ENCODE measurements at places on chromosomes 4 and X.
A peak's percentile ranks its signal among the peaks of the same experiment; 100 is the strongest.

- no peak for DNase-seq
Observed at GRCh38 chr4:70099206-70099605, 49.0 kb downstream of the HTN1 start.

DNA sequence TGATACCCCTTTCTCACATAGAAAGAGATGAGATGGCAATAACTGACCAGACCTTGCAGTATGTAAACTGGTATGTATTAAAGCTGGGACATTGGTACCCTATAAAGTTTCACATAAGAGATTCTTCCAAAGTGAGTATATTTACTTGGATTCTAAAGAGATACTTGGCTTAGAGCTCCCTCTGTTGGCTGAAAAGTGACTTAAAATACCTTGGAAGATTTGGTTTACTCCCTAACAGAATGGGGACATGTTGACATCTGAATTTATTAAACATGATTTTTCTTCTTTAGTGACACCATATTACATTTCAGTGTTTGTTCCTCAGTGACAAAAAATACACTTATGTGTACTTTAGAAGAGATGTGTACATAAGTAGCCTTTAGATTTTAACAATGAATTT lies 47.9 kb upstream of the RGN start:
- DNase-seq = peak; percentile 68

DNA sequence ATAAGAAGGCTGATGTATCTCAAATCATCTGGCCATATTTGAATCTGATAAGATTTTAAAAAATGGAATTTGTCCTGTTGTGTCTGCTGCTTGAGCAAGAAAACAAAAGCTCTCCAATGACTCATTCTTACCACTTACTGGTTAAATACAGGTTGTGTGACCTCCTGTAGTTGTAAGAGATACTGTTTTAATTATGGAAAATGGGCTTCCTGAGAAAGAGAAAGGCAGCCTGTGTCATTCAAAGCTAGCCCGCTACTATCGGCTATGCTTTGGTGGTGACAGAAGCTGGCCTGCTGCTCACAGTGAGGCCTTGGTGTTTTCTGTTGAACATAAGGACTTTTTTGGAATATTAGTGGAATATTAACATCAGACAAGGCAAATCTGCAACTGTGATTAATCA lies 1722.1 kb upstream of the PCDH10 start:
- no peak for DNase-seq

GRCh38 chrX:98501426-98501825 lies 1617.7 kb downstream of the RPA4 start:
- DNase-seq = no peak

DNA sequence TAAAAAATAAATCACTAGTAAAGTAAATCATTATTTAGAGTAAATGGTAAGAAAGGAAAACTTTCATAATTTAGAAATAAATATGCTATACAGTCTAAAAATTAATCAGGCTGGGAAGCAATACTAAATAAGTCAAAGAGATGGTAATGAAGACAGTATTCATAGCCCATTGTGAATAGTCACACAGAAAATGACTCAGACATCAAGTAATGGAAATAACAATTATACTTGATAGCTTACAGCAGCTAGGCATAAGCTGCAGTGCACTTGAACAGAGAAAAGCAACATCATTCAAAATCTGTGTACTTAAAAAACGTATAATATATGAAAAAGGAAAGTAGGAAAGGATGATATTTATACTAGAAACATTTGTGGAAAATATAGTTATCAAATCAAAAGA lies 642.5 kb upstream of the GNPDA2 start:
- no peak for DNase-seq

DNA sequence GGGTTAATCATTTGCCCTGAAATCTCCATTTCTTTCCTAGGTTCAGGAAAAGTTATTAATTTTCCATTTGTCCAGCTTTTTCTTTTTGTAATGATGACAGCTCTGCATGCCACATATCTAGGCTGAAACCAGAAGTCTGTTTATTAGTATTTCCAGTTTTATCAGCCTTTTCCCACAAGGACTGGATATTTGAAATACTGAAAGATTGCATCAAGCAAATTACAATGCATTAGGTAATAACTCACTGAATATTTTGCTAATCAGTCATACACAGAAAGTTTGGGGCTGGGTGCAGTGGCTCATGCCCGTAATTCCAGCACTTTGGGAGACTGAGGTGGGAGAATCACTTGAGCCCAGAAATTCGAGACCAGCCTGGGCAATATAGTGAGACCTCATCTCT lies 21.5 kb downstream of the SLC9A7 start:
- no peak for DNase-seq

DNA sequence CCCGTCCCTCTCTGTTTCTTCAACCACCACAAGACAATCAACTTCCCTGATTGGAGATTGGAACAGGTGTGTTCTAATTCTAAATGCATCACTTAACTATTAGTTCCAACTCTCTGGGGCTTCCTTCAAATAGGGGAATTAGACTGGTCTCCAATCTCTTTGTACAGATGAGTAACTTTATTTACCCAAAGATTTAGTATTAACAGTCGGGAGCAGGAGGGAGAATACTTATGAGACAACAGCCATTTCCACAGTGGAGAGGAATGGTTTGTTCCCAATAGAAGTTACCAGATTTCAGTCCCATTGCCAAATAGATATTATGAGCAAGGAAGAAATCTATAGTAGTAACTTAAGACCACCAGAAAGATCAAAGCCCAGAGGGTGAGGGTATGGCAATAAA lies 46.2 kb downstream of the CASK start:
- peak; percentile 34 for DNase-seq

DNA sequence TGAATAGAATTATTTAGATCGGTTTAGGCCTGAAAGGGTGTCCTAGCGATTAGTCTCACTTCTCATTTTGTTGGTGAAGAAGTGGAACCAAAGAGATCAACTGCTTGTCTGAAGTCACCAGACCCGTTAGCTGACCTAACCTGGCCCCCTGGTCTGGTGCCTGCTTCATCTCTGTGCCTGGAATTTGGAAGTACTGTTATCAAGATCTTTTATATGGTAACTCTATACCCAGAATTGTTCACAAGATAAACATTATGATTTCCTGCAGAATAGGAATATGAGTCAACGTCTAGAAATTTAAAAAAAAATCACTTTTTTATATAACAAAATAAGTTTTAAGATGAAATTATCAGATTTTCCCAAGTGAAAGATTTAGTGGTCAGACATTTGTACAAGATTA lies 37.2 kb downstream of the LRP2BP start:
- peak; percentile 2 for DNase-seq

- DNase-seq = peak; percentile 84
Observed at GRCh38 chrX:49155900-49156837, 6.4 kb upstream of the MAGIX start.

GRCh38 chr4:3239998-3240920 lies 8.7 kb upstream of the MSANTD1 start:
- no peak for DNase-seq

GRCh38 chr4:156113138-156113765 lies 159.6 kb upstream of the CTSO start:
- DNase-seq = peak; percentile 19

GRCh38 chr4:27846951-27847350 lies 986.3 kb downstream of the STIM2 start:
- no peak for DNase-seq

GRCh38 chrX:13852001-13852695 lies 35.3 kb upstream of the GPM6B start:
- no peak for DNase-seq
